Stimulated activated CD4-positive, alpha-beta T cell treated with anti-CD3 and anti-CD28 coated beads, Interleukin-1b, Interleukin-23, amount 100 ng/mL, for 1 hour (primary cell): ENCODE measurements at places on chromosomes 12 and 14.

DNA sequence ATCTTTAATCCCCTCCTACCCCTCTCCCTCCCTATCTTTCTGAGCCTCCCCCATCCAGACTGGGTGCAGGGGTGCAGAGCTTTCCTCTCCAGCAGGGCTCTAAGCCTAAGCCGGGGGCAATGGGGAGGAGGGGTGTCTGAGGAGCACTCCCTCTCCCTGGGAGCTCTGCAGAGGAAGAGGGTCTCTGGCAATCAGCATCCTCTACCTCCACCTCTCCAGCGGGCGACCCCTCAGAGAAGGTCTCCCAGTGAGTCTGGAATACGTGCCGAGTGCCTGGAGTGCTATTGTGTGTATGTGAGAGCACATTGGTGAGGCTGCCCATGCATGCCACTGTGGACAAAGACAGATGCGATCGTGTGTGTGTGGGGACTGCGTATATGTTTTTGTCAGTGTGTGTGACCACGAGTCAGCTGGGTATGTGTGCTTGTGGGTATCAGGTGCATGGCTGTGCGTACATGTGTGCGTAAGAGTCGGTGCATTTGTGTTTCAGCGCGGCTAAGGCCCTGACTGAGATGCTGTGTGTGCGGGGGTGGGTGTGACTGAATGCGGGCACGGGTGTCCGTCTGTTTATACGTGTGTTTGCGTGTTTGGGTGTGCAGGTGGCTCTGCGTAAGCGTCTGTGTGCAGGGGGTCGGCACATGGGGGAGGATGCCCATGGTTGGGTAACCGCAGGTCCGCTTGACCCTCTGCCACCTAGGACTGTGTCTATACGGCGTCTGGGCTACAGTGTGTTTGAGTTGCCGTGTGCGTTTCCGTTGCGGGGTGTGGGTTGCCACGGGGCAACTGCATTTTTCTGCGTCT is 905 bp upstream of the DLK1 start:
- DNase-seq: no peak

DNA sequence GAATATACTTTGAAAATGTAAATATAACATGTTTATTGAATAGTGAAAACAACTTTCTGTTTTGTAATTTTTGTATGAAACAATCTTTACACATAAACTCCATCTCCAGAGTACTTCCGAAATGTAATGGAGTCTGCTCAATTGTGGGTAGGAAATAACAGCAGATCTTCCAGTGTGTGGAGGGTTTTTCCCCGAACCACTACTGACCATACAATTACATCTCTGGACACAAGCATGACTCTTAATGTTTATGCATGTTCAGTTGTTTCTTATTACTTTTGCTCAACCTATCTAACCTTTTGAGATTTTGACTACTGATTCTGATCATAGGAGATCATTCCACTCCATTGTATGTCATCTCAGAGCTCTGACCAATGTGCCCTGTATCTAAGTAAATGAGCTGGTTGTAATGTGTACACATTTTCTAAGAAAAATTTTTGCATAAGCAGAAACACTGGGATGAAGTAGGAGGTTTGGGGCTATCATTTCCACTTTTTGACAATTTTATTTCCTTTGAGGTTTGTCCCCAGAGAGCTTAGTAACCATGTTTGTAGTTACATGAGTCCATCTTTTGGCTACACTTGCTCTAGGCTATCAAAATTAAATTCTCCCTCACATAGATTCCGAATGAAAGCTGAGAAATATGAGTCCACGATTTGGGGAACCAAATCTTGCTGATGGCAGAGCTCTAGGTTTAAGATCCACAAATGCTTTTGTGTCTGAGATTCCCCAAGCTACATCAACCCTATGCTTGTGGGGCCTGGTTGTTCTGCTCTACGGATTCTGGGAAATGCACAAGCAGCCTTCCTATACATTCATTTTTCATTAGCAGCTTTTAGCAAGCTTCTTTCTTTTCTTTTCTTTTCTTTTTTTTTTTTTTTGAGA is 21.4 kb upstream of the CLEC4D start:
- DNase-seq: no peak

DNA sequence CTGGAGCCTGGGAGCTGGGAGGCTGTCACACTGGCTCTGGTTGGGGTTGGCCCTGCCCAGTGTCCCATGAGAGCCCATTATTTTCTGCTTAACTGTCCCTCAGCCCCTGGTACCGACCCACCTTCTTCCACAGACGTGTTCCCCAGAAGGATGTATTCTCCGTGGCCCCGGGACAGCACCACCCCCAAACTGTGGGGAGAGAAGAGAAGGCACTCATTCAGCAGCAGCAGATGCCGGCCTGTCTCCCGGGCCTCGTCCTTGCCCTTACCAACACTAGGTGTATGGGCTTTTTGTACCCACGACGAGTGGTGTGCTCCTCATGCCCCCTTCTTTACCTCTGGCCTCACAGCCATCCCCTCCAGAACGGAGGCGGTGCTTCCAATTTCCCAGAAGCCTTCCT is 38.1 kb downstream of the LRTM2 start:
- DNase-seq: no peak

GRCh38 chr14:25042362-25043299 is 7.3 kb downstream of the STXBP6 start:
- DNase-seq: no peak

DNA sequence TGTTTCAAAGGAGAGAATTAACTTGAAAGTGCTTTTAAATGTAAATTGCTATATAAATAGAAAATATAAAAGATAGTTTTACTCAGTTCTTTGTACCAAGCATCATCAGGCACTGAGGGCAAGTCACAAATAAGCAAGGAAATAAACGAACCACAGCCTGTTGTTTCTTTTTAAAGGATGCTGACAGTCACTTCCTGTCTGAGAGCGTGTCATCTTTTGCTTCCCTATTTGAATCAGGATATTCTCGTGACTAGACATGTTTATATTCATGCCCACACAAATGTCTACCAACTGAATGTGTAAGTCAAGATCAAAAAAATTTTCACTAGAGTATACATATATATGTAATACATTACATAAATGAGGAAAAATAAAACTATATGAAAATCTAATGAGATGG is 31.4 kb upstream of the SLC2A13 start:
- DNase-seq: no peak

- DNase-seq: no peak
Measured at GRCh38 chr14:33369041-33369440, 430.4 kb downstream of the NPAS3 start.
